Memory B cell (primary cell): ENCODE measurements at places on chromosomes 3 and 15.

DNA sequence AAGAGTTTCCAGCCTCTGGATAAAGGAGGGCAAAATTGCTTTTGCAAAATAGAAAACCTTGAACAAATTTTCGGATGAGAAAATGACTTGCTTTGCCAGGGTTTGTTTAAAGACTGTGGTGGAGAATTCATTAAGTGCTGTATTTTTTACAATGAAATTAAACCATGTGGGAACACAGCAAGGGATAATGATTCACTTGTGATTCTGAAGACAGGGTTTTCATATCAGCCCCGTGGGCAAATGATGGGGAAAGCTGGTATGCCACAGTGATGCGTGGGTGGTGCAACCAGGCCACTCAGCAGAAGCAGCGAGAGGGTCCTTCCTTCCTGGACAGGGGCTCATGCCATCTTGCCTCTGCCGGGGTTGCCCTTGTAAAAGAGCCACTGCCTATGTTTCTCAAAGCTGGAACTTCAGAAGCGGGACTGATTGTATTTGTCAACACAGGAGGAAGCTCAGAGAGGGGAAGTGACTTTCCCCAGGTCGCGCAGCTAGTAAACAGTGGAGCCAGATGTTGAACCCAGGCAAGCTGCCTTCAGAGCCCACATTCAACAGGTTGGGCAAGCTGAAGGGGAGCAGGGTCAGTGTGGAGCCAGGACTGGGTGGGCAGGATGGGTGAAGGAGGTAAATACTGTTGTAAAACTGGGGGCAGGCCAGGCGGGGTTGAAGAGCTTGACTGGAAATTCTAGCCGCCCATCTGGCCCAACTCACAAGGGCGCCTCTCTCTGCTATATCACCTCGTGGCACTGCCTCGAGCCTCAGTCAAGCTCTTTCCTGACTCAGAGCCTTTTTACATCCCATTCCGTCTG lies 79.1 kb downstream of the TOP2B start:
- no peak for DNase-seq

GRCh38 chr3:42063888-42064287 lies 27.3 kb upstream of the TRAK1 start:
- DNase-seq: no peak

GRCh38 chr3:76527773-76528172 lies 512.1 kb upstream of the ROBO2 start:
- no peak for DNase-seq

- no peak for DNase-seq
Observed at GRCh38 chr3:64088408-64089205, 65.3 kb upstream of the PSMD6 start.

DNA sequence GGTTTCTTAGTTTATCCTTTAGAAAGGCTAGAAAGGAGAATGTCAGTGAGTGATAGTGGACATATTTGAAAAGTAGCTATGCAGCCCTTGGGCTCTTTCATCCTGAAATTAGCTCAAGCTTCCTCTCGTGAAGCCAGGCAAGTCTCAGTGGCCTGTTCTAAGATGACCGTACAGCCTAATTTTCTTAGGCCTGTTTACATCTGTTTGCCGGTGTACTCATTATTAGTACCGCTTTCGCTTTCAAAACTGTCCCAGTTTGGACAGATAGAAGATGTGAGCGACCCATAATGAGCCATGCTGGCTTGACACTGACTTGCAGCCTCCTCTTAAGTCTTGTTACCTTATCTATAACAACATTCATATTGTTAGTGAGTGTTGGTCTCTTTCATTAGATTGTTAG lies 5.7 kb upstream of the ARL14 start:
- no peak for DNase-seq

GRCh38 chr15:101187820-101188636 lies 63.8 kb downstream of the CHSY1 start:
- DNase-seq: no peak

DNA sequence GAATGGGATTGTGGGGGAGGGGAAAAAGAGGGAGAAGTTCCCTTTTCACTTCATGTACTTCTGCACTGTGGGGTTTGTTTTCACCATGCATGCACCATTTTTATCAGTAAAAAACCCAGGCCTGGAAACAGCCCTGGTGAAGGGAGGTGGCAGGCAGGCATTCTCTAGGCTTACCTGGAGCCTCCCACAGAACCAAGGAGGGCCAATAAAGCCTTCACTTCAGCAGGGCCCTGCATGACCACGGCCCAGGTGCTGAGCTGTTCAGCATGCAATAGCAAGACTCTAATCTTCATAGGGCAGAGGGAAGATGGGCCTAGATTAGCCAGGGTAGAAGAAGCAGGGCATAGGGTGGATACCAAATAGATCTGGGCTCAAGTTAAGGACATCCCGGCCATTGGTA lies 49.6 kb downstream of the SCN5A start:
- DNase-seq: no peak

DNA sequence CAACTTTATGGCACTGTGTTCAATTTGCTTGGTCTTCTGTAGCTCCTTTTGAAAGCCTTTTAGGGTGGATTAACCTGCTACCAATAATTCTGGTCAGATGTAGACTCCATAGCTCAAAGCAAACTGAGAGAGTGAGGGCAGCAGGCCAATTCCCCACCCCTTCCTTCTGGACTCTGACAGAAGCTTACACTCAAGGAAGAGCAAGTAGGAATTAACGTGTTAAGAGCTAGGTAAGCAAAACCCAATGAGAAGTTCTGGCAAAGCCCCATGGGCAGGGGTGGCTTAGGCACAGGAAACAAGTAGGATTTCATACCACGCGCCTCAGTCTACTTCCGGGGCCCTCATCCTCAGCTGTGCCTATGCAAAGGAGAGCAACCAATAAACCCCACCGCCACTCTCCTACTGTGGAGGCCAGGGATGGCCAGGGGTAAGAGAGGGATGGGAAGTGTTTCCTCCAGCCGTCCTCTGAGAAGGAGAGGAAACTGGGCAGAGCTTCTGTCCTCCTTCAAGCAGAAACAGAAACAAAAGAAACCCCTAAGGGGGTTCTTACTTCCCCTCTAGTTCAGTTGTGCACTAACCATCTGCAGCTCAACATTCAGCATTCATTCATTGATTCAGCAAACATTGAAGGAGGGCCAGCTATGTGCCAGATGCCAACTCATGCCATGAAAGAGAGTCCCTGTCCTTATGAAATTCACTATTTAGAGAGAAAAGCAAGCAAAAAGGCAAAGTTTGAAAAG lies 12.6 kb downstream of the CCR5 start:
- peak; percentile 23 for DNase-seq

- DNase-seq: no peak
Observed at GRCh38 chr3:10374311-10374710, 53.4 kb upstream of the SEC13 start.

DNA sequence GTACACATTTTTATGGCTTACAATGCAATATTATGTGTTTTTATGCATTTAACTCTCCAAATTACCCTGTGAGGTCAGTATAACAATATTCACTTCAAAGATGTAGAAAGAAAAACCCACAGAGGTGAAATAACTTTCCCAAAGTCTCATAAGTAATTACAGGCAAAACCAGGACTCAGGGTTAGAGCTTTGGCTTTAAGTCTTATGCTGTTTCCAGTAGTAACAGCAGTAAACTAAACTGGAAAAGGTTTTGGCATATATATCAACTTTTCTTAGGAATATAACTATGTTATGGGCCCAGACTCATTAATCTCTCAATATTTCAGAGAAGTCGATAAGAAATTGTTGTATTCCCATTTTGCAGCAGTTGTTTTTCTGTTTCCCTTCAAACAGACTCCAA lies 206.3 kb upstream of the KCNMB2 start:
- DNase-seq: no peak

DNA sequence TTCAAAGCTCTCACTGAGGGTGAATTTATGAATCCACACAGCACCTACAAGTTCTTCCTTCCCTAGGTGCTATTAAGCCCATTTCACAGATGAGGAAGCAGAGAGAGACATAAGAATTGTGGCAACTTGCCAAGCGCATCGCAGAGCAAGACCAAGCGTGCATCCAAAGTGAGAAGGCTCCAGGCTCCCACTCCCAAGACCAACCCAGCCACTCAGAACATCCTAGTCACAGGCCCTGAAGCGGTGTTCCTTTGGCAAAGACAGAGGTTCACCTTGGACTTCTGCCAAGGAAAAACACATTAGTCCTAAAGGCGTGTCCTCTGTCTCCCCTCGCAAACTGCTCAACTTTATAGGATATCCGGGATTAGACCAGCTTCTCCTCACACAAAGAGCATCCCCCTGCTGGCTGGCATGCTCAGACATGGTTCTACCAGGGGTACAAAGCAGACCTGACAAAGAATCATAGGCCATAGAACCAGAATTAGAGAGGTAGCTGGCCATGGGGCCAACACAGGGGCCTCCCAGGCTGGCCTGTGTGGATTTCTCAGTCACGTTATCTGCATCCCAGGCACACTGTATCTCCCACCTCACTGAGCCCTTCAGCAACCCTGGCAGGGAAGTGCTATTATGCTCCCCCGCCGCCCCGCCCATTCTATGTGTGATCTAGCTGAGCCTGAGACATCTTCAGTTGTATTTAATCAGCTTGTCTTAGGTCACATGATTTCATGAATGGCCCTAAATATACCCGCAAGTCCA lies 160.2 kb downstream of the FOXP1 start:
- DNase-seq: no peak

DNA sequence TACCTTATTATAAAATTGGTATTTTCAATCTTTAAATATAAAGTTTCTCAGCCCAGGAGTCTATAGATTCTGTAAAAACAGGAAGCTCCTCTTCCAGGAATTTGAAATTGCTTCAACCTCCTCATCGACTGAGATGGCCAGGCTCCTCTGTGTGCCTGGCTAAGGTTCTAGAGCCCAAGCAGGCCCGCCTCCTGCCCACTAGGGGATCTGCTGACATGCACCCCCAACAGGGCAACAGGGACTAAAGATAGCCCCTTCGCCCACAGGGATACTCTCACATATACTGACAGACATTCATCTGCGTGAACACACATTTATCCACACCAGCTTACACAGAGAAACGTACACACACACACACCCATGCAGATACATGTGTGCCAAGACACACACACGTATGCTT lies 183.1 kb upstream of the TLE3 start:
- no peak for DNase-seq

- DNase-seq: no peak
Observed at GRCh38 chr3:37946531-37946889, 44.1 kb upstream of the VILL start.

DNA sequence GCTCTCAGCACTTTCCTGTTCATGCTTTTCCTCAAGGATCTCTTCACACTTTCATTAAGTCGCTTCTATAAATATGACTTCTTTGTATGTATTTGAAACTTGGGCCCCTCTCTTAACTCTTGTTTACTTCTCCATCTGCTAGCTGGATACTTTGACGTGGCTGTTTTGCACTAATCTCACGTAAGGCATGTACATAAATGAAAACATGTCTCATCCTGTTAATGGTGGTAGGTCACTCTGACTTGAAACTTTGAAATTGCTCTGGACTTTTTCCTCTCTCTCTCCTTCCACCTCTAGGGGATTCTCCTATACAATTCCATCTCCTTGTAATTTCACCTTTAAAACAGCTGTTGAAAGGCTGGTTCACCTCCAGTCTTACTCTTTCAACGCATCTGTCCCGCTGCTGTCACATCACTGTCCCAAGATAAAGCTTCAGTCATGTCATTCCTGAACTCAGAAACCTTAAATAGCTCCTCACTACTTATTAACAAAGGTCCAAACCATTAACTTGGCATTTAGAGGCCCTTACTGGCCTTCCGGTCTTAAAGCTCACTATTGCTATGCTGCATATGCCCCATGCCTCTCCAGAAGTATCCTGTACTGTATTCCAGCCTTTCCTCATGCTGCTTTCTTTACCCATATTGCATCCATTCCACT lies 1.2 kb downstream of the BLOC1S6 start:
- DNase-seq: no peak

DNA sequence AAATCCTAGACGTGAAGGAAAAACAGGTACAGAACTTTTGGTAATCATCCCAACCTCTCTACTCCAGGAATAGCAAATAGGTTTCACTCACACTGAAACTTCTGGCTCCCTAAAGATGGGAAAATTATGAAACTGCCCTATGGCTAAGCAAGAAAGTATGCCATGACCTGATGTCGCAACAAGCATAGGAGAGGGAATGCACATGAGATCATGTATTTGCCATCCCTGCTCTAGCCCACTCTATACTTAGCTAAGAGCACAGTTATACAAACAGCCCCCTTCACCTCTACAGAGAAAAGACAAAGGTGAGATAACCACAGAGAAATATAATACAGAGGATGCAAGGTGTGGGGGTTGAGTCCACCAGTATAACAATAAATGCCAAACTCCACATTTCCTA lies 102.7 kb downstream of the TBC1D5 start:
- DNase-seq: no peak

GRCh38 chr15:100818927-100819326 lies 60.7 kb upstream of the ALDH1A3 start:
- no peak for DNase-seq

DNA sequence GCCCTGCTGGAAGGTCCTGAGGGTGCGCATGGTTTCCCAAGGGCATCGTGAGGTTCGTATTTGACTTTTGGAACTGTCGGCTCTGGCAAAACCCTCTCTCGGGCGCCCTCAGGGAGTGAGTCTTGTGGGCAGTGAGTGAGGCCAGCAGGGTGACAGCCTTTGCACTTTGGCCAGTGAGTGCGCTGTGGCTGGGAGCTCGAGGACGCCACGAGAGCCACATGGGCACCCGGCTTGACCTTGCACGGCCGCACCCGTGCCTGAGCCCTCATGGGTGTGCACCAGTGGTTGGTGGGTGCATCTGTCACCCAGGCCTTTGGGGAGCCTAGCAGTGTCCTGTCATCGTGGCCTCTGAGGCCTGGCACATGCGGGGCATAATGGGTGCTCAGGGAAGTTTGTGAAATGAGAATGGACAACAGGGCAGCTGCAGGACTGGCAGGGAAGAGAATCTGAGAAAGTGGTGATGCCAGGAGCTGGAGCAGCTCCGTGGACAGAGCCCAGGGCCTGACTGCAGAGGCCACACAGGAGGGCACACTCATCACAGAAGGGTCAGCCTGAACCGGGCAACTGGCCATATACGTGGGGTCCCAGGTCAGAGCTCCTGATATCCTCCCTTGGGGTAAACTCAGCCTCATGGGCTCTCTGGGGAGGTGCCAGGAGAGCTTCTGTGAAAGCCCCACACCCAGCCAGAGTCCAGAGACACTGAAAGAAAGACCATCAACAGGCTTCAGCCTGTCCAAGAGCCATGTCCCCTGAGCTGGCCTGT lies 30.4 kb upstream of the SNRPA1 start:
- DNase-seq: no peak
